Nucleus accumbens (tissue), 56 donors: ENCODE measurements at places on chromosomes 2 and 18.

DNA sequence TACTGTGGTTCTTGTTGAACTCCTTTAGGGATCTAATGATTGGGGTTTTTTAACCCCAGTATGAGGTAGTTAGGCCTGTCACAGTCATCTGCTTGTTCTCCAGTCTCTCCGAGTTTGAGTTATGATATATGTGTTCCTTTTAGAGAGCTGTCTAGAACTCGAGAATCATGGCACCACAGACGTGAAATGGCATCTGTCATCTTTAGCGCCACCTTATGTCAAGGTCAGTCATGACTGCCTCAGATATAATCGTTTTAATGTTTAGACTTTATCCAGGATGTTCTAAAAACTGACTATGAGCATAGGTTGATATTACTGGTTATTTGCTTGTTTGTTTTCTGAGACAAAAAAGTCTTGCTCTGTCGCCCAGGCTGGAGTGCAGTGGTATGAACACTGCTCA, 112.2 kb downstream of the CEP192 start:
- no peak for DNase-seq

DNA sequence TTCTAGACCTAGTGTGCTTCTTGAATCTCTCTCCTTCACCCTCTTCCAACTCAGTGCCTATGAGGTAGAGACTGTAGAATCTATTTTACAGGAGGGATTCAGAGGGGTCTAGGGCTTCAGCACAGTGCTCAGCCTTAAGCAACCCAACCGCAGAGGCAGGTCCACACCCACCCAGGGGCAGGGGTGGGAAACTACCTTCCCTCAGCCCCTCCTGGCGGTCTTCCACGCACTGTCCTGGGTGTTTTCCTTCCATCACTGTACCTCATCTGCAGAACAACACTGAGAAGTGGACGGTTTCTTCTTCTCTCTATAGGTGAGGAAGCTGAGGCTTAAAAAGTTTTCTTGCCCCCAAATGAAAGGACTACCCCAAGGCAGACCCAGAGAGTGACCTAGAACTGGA, 222.3 kb downstream of the ALK start:
- DNase-seq: no peak

GRCh38 chr2:26537826-26538475, 60.0 kb upstream of the OTOF start:
- no peak for DNase-seq

GRCh38 chr2:153169609-153170008, 309.0 kb downstream of the RPRM start:
- no peak for DNase-seq

DNA sequence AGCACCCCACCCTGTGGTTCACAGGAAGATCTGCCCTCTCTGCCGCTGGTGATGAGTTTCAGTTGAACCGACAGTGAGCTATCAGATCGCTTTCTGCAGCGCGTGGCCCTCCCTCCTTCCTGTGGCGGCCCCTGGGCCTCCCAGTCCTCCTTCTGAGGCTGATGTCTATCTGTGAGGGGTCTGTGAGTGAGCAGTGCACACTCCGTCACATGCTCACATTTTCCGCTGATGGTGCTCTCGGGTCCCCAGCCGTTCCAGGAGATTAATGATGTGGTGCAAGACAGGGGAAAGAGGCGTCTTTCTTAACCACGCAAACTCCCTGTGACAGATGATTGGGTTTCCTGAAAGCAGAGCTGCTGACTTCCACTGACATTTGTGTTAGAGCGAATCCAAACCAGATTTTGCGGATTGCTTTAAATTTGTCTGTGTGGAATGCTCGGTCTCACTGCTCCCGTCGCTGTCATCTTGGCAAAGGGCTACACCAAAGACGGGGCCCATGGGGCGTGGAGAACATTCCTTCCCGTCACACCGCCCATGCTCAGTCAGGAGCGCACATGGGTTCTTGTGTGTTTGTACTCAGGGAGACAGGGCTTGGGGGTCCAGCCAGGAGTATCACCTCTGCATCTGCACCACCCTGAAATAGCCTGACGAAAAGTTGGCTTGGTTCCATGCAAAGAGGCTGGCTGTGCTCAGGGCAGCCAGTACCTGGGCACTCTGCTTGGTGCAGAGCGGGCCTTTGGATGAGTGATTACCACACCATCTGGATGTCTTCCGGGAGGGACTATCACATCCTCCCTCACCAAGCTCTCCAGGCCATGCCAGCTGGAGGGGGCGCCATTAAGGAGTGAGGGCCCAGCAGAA, 154.7 kb upstream of the HS6ST1 start:
- no peak for DNase-seq

DNA sequence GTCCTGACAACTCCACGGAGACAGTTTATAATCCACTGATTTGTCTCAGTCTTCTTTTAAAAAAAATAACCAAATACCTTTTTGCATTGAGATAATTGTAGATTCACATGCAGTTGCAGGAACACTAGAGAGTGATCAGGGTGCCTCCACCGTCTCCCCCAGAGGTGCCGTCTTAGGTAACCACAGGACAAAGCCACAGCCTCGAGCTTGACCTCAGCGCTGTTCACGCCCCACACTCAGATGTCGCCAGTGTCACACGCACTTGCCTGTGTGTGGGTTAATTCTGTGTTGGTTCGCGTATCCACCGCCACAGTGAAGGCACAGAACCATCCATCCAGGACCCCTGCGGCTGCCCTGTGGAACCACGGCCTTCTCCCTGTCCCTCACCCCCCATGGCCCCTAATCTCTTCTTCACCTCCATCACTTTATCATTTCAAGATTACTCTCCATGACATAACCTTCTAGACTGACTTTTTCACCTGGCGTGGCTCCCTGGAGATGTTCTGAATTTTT, 295.0 kb upstream of the HDAC4 start:
- DNase-seq: no peak

- peak; percentile 99 for DNase-seq
Observed at GRCh38 chr2:71068218-71069035, at the start of gene NAGK. TSS of gene NAGK (plus strand) at chr2:71068648. CDS start at chr2:71068684, 36 bp downstream.

DNA sequence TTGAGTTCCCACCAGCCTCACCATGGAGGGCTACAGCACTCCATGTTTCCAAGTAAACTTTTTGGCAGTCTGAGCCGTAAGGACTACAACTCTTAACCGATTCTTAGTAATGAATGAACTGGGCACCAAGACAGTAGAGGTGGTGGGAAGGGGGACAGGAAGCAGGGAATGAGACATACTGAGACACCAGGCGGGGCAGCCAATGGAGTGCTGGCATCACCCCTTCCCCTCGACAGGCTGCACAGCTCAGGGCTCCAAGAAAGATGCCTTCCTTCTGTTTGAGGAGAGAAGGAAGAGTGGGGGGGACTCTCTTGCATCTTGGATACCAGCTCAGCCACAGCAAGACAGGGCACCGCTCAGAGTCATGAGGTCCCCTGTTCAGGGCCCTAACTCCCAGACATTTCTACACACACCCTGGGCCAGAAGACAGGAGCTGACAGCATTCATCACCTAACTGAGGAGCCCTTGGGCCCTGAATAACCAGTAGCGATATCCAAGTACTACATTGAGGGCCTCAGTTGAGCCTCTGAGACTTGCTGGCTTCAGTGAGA, 45.2 kb downstream of the USP34 start:
- DNase-seq: no peak

GRCh38 chr2:147806846-147807245, 38.0 kb upstream of the ACVR2A start:
- DNase-seq: no peak

GRCh38 chr2:158934170-158934569, 34.3 kb upstream of the TANC1 start:
- no peak for DNase-seq

DNA sequence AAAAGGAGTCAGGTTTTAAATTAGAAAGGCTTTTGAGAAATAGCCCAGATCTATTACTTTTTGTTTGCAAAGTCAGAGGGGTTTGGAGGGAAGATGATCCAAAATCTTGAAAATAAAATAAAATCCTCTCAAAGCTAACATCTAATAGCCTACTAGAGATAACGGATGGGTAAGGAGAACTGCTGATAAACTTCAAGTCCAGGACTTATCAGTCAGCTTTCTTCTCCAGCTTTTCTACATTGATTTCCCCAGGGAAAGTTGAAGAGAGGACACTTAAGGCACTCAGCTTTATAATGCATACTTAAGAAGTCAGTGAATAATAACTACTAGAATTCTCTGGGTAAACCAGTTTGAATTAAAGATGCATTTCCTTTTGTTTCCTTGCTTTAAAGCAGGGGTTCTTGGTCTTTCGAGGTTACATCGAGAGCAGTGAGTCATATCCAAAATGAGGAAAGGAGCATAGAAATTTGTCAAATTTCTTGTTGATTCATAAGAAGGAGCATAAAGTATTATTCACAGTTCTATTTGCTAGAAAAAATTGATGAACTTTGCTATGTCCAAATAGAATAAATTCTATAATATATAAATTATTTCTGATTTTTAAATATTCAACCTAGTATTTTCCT, 43.2 kb upstream of the ITPRID2 start:
- DNase-seq: no peak

DNA sequence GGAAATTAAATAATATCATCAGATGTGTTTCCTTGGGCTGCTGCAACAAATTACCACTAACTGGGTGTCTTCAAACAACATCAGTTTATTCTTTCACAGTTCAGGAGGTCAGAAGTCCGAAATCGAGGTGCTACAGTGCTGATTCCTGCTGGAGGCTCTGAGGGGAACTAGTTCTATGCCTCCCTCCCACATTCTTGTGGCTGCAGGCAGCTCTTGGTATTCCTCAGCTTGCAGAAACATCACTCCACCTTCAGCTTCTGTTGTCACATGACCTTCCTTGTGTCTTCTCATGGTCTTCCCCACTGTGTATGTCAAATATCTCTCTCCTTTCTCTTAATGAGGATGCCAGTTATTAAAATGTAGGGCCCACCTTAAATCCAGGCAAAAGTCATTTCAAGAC, 29.3 kb upstream of the DCC start:
- DNase-seq: no peak

DNA sequence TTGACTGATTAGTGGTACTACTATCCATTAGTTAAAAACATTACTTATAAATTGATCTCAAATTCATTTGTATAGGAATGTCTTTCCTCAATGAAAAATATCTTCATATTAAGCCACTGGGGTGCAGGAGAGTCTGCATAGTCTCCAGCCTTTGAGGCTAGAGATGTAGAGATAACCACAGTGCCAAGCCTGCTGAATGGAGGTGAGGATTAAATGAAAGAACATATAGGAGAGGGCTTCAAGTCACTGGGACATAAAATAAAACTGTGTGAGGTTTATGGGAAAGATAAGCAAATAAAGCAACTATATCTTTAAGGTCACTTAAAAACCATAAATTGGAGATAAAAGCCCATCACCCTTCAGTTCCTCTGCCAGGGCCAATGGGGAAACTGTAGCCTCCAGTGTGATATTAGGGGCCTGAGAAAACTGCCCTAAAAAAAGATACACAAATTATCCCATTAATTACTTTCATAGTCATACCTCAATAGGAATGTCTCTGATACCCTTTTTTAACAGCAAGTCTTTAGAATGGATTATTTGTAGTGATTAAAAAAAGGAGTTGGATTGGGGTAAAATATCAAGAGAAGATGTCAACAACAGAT, 27.6 kb downstream of the GALNT3 start:
- no peak for DNase-seq

DNA sequence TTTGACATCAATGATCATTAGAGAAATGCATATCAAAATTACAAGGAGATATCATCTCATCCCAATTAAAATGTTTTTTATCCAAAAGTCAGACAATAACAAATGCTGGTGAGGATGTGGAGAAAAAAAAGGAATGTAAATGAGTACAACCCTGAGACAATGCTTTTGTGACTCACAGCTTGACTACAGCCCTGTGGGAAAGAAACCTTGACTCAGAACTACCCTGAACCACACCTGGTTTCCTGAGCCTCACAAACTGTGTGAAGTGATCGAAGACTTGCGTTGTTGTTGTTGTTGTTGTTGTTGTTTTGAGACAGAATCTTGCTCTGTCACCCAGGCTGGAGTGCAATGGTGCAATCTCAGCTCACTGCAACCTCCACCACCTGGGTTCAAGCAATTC, 266.6 kb upstream of the MYT1L start:
- no peak for DNase-seq

DNA sequence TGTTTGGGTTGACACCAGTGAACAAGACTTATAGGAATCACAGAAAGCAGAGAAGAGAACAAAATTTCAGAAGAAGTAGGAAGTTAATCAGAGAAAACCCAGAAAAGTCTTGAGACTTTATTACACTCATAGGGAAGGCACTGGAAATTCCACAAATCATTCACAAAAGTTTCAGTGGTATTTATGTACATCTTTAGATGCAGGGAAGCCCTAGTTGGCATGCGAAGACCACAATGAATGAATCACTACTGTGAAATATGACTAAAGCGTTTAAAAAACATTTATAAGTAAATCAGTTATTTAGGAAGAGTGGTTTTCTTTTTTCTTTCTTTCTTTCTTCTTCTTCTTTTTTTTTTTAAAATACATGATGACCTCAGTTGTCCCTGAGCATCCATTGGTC, 105.1 kb downstream of the NUP35 start:
- no peak for DNase-seq

GRCh38 chr2:231398585-231398984, 3.1 kb downstream of the B3GNT7 start:
- DNase-seq: no peak

DNA sequence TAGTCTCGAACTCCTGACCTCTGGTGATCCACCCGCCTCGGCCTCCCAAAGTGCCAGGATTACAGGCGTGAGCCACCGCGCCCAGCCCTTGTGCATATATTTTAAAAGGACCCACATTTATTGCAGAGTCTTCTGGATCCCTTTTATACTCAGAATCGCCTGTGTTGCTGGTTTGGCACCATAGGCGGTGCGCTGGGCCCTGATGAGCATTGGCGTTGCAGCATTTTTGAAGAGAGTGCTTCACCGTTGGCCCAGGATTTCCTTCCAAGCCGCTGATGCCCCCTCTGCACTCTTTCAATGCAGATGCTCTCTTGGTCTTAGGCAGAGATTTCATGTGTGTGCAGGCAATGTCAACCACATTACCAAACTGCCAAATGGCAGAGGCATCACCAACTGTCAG, 13.5 kb upstream of the TFCP2L1 start:
- DNase-seq: no peak

DNA sequence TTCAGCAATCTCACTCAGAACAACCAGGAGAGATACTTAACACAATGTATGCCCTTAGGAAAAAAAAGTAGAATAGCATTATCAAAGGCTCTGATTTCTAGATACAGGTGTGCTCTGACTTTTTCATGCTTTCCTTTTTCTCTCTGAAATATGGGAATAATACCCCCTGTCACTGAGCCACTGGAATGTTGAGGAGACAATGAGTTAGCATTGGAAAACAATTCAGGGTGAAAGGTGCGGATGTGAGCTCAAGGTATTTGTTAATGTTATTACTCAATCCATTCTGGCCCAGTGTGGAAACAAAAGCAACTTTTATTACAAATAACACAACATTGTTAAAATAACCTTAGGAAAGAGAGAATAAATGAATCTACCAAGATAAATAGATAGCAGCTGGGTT, 228.0 kb downstream of the IKZF2 start:
- no peak for DNase-seq
